Stimulated activated CD8-positive, alpha-beta memory T cell treated with anti-CD3 and anti-CD28 coated beads, Interleukin-2, amount 100 ng/mL, for 1 hour (primary cell): ENCODE measurements at places on chromosomes 12 and 14.

GRCh38 chr12:124633365-124634362 lies 66.3 kb upstream of the NCOR2 start:
- no peak for DNase-seq

DNA sequence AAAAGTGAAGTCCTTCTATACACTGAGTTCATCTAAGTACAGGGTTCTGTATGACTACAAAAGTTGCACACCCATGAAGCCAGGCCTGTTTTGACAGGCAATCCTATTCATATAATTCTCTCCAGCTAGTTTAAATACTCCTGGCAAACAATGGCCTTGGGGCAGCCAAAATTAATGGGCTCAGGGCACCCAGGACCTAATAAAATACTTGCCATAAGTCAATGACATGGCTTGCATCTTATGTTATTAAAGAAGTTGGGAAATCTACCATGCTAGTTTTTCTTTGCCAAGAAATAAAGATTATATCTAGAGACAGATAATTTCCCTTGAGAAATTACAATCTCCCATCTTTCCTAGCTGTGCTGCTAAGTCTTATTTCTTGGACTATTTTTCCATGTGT lies 11.1 kb upstream of the TMTC1 start:
- no peak for DNase-seq

DNA sequence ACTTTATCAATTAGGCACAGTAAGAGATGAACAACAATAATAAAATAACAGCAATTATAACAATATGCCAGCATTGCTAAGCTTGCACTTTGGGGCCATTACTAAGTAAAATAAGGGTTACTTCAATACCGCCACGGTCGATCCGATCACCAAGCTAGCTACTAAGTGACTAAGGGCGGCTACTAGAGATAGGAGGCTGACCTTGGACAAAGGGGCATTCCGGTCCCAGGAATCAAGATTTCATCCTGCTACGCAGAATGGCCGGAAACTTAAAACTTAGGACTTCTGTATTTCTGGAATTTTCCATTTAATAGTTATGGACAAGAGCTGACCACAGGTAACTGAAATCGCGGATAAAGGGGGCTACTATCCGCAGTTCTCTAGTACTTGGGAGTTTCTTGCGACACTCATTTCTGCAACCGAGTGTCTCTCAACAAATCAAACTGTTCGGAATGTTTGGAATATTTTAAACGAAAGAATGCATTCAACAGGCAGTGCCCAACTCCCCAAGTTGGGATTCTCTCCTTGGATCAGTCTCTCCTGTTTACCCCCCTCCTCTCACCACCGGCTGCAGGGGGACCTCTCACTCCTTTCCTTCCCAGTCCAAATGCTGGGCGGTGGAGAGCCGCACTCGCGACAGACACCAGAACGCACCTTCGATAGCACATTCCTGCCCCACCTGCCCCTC lies 650 bp downstream of the HEBP1 start:
- DNase-seq: no peak

DNA sequence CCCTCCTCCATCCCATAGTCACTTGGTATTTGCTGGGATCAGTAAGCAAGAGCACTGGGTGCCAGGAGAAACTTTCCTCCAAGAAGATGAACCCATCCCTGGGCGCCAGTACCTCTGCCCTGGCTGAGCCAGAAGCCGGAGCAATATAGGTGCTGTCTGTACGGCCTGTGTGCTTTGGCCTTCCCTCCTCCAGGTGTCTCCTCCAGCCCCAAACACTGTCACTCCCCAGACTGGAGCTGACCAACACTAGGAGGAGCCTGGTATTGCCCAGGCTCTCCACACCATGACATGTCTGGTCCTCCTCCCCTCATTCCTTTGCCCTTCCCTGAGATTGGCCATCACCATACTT lies 4.9 kb downstream of the GSTZ1 start:
- no peak for DNase-seq

DNA sequence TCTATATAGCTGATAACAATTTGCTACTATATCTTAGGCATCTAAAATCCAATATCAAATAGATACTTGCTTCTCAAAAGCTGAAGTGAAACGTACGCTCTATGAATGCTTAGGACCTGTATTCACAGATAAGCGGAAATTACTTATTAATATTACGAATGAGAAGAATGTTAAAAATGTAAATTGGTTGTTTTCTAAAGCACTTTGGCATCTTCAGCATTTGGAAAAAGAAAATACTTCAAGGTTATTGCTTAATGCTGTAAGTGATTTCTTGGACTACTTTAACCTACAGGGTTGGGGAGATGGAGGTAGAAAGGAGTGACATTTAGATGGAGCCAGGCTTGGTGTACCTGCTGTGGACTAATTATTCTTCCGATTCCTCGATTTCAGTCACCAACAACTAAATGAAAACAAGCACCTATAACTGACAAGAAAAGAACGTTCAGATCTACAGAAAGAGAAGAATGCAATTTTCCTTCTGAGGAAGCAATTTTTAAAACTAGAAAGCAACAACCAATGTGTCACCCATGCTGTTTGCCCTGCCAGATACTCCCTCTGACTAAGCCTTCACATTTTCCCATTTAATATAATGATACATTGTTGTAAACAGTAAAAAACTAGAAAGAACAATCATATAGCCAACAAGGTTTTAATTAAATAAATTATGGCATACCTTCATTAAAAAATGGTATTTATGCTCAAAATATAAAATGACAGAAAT lies 49.3 kb downstream of the SLC25A21 start:
- no peak for DNase-seq

- DNase-seq: no peak
Measured at GRCh38 chr12:130703733-130704375, 12.2 kb downstream of the RIMBP2 start.

- no peak for DNase-seq
Measured at GRCh38 chr12:93979189-93979588, 169.2 kb upstream of the PLXNC1 start.
